ENCODE measurements at places on chromosomes 12 and 14.

- no peak for DNase-seq
Observed at GRCh38 chr12:122013136-122013535, 8.5 kb upstream of the BCL7A start.

GRCh38 chr14:66401449-66402095, 84.6 kb upstream of the CCDC196 start:
- peak; percentile 15 for DNase-seq

GRCh38 chr12:108237272-108237671, 101.8 kb downstream of the CMKLR1 start:
- peak; percentile 1 for DNase-seq

DNA sequence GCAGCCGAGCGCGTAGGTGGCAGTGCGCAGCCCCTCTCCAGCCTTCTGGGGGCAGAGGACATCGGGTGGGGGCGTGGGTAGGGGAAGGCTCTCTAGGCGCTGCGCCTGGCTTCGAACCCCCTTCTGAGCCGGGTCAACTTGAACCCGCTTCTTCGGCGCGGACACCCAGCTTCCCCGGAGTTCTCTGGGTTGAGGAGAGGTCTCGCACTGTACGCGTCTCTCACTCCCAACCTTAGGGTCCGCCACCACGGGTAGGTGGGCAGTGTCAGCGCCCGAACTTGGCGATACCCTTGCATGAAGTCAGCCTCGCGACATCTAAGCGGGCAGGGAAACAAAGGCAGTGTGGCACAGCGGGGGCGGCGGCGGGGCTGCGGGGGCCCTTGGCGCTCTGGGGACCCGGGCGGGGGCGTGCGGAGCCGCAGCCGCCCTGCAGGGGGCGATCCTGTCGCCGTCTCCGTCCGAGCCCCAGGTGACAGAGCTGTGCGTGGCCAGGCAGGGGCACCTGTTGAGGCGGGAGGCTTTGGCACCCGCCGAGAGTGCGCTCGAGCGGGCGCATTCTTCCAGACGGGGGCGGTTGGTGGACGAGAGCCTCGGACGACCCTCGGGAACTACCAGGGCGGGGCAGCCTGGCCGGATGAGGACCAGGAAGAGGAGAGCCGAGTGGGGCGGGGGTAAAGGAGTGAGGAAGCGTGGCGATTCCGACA, 1.1 kb downstream of the GALNT16 start:
- DNase-seq, result no peak

Measured in iris pigment epithelial cell (primary cell).